ENCODE measurements at places on chromosomes 16 and 17.

GRCh38 chr16:70691223-70692129 is 5.6 kb upstream of the MTSS2 start:
- peak; percentile 97 for DNase-seq

- DNase-seq: no peak
Measured at GRCh38 chr17:73338566-73339197, 26.9 kb upstream of the CDC42EP4 start.

- no peak for DNase-seq
Measured at GRCh38 chr16:27778926-27779570, 229.1 kb downstream of the KATNIP start.

- DNase-seq: no peak
Measured at GRCh38 chr17:64343071-64343774, 47.4 kb downstream of the PECAM1 start.

DNA sequence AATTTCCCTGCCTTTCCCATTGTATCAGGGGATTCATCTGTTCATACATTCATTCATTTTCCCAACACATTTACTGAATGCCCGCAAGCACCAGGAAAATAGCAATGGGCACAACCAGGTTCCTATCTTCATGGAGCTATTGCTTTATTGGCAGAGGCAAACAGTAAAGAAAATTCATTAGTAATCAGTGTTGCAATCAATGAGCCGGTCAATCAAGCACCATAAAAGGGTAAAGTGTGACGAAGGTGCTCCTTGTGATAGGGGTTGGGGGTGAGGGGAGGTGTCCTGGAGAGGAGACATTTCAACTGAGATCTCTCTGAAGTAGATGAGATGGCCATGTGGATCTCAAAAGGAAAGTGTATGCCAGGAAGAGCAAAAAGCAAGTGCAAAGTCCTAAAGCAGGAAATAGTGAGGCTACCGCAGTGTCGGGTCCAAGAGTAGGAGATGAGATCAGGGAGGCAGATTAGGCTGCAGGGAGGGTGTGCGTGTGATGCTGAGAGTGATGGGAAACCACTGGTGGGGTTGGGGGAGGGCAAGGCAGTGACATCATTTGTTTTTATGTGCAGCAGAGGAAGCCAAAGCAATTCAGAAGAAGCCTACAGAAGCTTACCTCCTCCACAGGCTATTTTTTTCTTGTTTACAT is 28.4 kb downstream of the CDH13 start:
- peak; percentile 94 for DNase-seq

GRCh38 chr17:53092072-53092471 is 730.7 kb upstream of the KIF2B start:
- no peak for DNase-seq

DNA sequence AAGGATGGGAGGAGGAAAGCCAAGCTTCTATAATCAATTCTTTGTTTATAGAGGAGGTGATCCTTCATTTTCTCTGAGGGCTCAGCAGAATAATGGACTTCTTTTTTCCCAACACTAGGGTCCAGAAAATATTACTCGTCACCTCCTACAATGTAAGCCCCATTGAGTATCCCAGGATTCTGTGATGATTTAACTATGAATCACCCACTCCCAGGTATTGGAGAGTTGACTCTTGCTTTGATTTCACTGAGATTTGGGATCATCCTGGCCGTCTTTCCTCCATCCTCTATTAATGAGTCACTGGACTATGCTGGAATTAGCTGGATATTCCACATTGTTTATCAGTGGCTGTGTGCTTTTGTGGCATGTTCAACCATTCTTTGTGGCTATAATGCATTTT is 452.0 kb downstream of the NPIPA7 start:
- DNase-seq: no peak

GRCh38 chr16:3459401-3460090 is 16.1 kb downstream of the NAA60 start:
- peak; percentile 29 for DNase-seq

- DNase-seq: no peak
Measured at GRCh38 chr16:24538756-24539294, 541 bp upstream of the RBBP6 start.

DNA sequence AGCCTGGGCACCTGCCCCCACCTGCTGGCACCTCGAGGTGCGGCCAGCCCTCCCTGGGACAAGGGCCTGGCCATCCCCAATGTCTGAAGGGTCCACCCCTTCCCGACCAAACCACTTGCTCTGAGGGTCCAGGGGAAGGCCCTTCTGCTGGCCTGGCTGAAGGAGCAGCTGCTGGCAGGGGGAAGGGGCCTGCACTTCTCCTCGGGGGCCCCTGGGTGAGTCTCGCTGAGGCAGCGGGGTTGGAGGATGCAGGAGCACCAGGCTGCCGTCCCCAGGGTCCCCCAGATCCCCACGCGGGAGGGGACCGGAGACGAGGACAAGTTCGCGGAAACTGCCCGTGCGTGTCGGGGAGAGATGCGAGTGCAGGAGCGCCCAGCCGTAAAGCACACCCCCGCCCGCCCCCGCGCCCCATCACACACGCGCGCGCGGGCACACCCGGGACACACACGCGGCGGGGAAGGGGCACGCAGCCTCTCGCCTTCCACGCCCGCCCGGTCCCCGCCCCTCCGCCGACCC is 725 bp upstream of the CACNA1H start:
- no peak for DNase-seq

DNA sequence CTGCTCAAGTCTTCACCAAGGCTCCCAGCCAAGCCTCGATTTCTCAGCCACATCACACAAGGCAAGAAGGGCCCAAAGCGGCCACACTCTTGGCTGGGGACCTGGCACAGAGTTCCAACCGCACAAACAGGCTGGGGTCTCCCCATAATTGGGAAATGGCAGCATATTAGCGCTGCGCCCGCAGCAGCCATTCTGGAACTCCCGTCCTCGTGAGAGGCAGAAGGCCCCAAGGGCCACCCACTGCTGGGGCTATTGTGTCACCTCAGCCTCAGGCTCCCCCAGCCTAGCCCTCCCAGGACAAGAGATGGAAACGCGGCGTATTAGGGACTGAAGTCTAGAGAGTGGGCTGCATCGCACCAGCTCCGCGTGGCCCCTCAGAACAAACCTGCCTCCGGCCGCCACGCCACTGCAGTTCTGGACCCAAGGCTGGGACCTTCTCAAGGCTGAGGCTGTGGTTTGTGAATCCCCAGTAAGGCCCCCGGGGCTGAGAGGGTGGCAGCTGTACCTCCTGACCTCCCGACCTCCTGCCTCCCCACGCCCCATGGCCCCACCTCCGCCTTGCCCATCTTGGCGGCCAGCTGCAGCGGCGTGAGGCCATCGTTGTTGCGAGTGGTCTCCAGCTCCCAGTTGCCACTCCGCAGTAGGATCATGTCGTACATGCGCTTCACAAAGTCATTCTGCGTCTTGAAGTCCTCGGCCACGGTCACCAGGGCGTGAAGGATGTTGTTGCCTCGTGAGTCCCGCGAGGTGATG is 25.3 kb downstream of the TRPV3 start:
- no peak for DNase-seq

DNA sequence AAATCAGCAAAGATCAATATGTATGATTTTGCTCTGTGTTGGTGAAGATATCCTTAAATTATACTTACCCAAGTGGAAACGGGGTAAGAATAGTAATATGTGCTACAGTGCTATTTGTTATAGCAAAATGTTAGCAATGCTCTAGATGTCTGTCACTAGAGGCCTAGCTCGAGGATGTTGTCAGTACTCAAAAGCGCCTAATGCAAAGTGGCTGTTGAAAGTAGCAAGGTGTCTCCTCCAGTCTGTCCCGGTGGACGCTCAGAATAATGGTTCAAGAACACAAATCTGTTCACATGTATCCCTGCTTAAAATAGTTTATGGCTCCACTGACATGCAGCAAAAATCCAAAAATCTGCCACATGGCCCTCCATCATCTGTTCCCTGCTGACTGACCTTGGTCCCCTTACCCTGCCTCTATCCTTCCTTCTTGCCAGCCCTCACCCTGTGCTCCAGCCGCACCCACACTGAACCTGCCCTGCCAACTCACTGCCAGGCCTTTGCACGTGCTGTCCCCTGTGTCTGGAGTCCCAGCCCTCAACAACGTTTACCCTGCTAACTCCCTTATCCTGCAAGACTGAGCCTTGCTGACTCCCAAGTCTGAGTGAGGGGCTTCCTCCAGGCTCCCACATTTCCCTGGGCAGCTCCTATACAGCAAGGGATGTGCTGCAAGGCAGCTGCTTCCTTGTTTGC is 9.6 kb upstream of the RNF112 start:
- no peak for DNase-seq

DNA sequence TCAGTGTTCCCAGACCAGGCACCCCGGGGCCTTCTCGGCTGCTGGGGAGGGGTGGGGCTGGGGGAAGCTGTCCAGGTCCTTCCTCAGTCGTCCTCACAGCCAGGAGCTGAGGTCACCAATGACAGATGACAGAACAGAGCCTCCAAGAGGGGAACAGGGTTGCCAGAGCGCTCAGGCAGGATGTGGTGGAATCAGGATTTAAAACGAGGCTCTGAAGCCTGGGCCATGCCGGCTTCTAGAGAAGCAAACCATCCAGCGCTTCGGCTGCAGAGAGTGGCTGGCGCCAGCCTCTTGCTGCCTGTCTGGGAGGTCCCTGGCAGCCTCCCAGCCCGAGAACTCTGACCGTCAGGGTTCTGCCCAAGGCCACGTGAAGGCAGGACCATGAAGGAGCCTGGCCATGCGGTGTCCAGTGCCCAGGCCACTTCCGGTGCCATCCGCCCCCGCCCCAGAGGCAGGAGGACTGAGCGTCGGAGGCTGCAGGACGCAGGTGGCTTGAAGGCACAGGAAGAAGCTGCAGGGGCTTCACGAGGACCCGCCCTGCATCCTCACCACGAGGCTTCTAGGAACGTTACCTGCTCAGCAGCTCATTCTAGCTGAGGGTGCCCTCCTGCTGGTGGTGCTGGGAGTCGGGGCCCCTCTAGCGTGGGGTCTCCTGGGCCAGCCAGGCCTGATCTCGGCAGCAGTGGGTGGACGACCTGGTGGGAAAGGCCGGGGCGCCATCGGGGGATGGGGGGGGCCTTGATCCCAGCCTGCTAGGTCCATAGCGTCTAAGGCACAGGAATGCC is 78.5 kb downstream of the KLHDC4 start:
- DNase-seq: no peak

DNA sequence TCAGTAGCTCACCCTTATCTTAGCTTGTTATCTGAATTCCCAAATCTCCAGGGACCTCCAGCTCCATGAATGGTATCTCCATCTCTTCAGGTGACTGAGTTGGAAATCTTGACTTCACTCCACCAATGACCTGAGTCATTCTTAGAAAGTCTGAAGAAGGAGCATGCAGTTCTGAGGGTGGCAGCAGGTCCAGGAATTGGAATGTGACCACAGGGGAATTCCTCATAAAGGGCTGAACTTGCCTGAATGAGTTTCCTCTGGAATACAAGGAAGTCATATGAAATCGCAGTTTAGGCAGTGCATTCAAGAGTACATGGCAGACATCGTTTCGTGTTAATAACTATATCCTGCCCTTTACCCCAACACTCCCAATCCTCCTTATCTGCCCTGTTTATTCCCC is 12.5 kb upstream of the PYY start:
- no peak for DNase-seq

GRCh38 chr16:58498341-58499091 is 1.4 kb upstream of the NDRG4 start:
- DNase-seq: no peak

DNA sequence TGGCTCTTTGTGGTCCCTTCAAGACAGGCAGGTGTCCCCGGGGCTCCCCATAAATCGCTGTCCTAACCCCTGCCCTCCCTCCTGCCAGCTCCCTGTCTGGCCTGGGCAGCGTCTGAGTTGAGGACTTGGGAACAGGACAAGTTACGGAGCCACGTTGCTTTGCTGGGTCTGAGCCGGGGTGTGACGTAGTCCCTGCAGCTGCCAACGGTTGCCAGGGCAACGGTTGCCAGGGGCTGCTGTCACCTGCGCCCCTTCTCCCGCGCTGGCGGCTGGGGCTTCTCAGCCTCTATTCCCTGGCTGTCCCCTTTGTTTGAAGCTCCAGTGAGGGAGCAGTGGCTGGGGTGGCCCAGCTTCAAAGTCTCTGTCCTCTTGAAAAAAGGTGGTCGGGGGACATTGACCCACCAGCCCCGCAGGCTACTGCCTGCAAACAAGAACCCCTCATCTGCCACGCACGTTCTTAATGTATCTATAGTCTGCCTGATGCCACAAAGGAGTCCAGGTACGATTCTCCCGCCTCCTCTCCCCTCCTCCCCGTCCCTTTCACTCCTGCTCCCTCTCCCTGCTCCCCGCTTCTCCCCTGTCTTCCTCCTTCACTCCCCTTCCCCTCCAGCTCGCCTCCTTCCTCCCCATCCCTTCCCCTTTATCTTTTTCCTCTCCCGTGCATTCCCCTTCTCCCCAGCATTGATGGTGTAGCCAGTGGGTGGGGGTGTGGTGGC is 10.9 kb downstream of the ADGRG1 start:
- DNase-seq: no peak

DNA sequence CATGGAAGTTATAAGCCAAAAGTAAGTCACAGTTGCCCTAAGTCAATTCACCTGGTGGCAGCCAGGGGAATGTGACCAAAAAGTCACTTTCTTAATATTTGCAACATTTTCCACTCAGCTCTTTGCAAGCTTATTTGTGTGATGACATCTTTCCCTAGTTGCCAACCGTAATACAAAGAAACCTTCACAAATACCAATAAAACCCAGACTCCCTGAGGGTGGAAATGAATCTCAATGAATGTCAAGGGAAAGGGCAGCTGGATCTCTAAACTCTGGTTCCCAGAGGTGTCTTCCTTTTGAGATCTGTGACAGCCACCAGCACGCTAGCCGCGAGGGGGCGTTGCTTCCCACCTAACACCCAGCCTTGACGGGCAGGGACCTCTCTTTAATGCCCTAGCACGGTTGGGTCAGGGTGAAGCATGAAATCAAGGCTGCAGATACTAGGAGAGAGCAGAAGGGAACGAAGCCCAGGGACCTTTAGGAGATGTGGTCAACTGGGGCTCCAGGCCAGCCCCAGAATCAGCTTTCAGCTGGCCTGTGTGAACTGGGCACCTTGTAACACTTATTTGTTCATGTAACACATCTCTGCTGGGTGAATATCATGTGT is 82.2 kb downstream of the CMC2 start:
- DNase-seq: peak; percentile 43

DNA sequence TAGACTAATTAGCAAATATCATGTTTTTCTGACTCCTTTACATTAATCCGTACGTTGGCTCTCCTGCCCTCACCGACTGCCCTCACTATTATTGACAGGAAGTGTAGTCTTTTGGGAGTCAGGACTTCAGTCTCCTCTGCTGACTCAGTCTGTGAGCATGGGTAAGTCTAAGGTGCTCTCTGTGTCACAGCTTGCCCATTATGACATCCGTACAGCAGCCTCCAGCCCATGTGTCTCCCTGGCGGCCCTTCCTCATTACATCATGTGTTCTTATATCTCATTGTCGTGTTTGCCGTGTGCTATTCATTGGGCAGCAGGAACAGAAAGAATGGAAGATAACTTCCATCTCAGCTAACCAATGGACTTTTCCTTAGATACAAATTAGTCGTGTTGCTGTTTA is 77.5 kb downstream of the MRTFB start:
- DNase-seq: peak; percentile 5

DNA sequence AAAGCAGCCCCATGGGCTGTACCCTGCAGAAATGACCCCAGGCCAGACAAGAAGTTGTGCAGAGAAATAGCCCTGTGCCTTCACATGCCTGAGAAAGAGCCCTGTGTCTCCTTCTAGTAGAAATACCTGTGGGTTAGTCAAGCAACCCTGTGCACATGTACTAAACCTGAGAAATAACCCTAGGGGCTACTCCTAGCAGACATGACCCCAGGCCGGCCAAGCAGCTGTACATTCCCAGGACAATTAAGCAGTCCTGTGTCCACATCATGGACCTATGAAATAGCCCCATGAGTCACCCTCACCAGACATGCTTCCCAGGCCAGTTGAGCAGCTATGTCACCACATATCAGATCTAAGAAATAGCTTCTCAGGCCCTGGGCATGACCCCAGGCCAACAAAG is 519.7 kb upstream of the CA10 start:
- no peak for DNase-seq

- no peak for DNase-seq
Measured at GRCh38 chr17:48416971-48417370, 13.0 kb downstream of the SKAP1 start.
